Stimulated activated naive CD4-positive, alpha-beta T cell treated with Interleukin-2 at 50 U/mL for 16 hours (primary cell): ENCODE measurements at places on chromosomes 4 and X.

DNA sequence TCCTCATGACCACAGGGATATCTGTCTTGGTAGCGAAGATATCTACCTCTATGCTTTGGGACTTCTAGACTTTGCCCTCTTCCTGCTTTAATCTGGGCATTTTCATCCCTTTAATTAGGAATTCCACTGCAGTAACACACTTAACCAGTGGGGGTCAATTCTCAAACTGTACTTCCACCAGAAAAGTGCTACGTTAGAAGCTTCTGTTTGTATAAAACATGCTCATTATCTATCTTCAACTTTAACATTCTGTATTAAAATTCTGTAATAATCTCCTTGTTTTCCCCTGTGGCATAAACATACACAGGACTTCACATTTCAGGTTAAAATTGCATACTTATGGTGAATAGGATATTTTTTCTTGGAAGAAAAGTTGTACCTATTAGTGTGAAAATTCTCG, 105.6 kb downstream of the AMMECR1 start:
- DNase-seq: no peak

- no peak for DNase-seq
Observed at GRCh38 chrX:68203211-68203610, 230.1 kb downstream of the OPHN1 start.

DNA sequence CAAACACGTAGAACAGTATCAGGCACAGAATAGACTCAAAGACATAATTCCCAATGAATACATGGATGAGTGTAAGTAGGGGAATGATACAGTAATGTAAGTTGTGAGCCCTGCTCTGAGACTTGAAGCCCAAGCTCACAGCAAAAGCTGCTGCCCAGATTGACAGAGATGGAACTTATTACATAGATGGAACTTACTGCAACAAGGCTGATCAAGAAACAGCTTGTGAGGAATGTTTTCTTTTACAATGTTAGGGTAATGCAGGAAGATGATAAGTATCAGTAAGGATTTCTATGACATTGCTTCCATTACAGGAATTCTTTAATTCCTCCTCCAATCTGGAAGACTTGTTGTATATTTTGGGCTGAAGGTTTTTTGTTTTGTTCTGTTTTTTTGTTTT, 278.4 kb downstream of the IL15 start:
- no peak for DNase-seq

- DNase-seq: no peak
Observed at GRCh38 chr4:13920111-13920875, 292.8 kb upstream of the BOD1L1 start.

GRCh38 chr4:90537491-90537890, 410.3 kb downstream of the CCSER1 start:
- DNase-seq: no peak

DNA sequence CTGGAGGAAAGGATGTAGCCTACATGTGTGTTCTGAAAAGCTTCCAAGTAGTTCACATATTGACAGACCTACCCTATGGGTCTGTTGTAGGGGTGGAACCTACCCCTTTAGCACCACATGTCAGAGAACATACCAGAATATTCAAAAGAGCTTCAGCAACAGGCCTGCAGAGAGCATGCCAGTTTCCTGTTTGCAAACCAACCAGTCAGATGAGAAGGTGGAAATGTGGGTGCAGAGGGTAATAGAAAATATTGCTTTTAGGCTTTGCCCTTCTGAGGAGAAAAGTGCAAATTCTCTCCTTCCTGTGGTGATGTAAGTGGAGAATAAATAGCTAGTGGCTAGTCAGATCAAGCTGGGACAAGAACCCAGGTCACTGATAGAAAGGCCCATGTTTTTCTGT, 16.4 kb downstream of the INTS6L start:
- no peak for DNase-seq

DNA sequence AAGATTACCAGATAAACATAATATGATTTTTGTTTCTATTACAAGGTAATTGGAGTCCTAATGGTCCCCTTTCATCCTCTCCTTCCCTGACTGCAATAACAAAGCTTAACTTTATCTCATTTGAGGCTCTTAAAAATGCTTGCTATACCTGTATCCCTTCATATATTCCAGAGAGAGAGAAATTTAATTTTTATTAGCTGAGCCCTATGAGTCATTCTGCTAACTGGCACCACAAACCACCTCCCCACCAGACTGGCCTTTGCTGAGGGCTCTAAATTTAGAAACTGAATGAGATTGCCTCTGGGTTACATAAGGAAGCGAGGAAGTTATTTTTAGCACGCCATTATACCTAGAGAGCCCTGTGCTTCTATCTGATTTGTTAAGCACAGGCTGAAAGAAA, 27.4 kb downstream of the CBLL2 start:
- DNase-seq: no peak

DNA sequence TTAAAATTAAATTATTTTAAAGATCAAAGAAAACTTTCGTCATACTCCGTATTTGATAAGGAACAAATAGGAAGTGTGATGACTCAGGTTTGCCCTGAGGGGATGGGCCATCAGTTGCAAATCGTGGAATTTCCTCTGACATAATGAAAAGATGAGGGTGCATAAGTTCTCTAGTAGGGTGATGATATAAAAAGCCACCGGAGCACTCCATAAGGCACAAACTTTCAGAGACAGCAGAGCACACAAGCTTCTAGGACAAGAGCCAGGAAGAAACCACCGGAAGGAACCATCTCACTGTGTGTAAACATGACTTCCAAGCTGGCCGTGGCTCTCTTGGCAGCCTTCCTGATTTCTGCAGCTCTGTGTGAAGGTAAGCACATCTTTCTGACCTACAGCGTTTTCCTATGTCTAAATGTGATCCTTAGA, at the start of gene CXCL8:
TSS of gene CXCL8 (plus strand) at position 217 of the 426 bp plus-strand sequence. CDS start at position 307, 90 bp downstream.
- DNase-seq: no peak

- DNase-seq: no peak
Observed at GRCh38 chr4:2064276-2064991, 5.3 kb downstream of the NAT8L start.

DNA sequence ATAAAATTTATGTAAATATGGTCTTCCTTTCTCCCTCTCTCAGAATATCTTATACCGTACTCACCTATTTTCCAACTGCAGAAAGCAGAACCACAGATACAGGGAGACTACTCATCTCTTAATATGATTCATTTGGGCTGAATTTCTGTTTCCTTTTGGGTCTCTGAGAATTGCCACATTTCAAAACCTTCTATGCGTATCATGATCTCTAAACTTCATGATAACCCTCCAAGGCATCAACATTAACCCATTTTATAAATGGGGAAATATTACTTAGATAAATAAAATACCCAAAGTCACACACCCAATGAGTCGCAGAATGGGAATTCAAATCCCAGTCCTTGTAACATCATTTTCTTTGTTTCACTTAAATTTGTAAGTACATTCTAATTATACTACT, 16.6 kb upstream of the PRDM8 start:
- no peak for DNase-seq

GRCh38 chr4:1928356-1929239, 57.4 kb downstream of the NSD2 start:
- DNase-seq: no peak

GRCh38 chr4:153611679-153612078, 72.4 kb upstream of the TLR2 start:
- no peak for DNase-seq

DNA sequence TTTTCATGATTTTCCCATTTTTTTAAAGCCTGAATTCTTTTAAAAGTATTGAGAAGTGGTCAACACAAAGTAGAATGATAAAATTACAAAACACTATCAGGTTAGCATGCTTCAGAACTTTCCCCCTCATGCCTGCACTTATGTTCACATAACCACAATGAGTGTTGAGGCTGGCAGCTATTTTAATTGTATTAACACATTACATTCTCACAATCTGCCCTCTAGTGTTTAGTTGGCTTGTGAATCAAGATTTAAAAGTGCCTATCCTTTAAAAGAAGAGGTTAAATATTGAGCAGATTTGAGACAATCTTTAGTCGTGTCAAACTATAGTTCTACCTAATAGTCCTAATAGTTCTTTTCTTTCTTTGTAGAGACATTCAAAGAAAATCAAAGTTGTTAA, 93.6 kb upstream of the NAP1L5 start:
- no peak for DNase-seq

DNA sequence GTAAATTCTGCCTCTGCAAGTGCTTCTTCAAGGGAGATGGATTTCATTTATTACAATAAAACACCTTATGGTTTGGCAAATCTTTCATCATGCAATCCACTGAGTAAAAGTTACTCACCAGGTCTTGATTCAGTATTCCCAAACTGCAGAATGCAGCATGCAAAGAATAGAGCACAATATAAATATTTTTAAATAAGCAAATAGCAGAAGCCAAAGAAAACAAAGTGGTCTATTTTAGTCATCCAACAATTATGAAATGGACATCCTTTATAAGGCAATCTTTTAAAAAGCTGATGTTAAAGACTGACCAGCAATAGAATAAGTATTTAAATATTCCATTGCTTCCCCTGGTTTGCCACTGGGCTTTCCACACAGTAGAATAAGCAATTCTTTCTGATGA, 59.5 kb downstream of the SLC39A8 start:
- DNase-seq: no peak

GRCh38 chr4:137390707-137391106, 141.6 kb downstream of the PCDH18 start:
- DNase-seq: no peak

DNA sequence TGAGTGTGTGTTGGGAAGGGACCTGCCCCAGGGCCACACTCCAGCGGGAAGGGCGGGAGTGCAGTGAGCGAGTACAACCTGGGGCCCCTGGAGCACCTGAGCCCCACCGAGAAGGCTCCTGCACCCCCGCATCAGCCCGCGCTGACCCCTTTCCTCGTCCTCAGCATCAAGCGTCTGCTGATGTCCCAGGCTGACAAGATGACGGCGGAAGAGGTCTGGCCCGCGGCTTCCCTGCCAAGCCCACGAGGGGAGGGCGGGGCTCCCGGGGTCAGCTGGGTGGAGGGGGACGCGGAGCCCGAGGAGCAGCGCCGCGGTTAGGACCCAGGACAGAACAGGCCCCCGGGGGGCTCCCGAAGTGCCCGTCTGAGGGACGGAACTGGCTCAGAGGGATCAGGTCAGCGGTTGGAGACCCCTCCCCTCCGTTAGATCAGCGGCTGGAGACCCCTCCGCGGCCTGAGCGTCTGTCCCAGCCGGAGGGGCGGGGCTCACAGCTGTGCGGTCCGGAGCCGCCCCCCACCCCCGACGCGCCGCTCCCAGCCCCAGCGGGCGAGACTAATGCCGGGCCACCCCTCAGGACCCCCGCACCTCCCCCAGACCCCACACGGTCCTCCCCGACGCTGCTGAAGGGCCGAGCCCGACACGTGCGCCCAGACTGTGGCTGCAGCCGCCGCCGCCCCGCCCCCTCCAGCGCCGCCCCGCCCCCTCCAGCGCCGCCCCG, 6.7 kb downstream of the MYL5 start:
- DNase-seq: peak; percentile 47

GRCh38 chr4:40114206-40114605, 57.6 kb downstream of the N4BP2 start:
- DNase-seq: no peak

DNA sequence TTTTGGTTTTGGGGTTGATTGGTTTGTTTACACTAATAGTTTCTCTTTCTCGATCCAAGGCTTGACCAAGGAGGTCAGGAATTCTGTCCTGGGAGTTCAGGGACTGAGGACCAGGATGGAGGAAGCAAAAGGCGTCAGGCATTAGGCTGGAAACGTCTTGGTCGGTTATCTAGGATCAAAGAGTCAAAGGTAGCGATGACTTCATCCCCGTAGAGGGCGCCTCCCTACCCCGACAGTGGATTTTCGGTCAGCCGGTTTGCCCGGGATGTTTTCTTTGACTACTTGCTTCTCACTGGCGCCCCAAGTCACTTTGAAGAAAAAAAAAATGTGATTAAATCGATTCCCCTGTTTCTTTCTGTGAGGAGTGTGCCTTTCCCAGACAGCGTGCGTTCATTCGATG, 980 bp upstream of the FHDC1 start:
- no peak for DNase-seq

DNA sequence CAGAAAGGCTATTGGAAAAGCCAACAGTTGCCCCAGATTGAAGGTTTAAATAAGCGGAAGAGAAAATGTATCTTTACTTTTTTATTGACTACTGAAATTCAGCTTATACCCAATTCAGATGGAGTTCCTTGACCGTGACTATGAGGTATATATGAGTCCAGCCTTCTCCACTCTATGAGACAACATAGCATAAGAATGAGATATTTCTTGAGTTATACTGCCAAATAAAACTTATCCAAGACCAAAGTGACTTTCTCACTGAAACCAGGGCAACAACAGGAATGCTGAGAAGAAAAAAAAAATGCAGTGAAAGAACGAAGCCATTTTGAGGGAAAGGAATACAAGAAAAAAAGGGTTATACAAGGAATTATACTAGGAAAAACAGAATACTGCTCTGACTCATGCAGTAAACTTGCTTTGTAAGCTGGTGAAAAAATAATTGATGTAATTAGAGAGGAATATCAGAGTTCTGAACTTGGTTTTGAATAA, 16.3 kb upstream of the PDK3 start:
- DNase-seq: no peak

DNA sequence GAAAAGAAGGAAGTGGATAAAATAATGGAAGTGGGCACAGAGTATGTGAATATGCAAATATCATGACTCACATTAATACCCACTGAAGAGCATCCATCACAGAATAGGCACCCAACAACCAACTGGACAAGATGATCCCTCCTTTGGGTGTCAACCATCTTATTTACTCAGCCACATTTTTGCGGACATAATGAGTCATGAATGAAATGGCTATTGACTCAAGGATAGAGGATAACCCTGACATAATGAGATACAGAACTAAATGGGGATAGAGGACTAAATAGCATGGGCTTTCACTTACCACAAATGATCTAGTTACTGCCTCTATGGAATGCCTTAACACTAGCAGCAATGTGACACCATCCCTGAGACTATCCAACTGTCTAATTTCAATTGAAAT, 224.7 kb downstream of the ANTXR2 start:
- no peak for DNase-seq

DNA sequence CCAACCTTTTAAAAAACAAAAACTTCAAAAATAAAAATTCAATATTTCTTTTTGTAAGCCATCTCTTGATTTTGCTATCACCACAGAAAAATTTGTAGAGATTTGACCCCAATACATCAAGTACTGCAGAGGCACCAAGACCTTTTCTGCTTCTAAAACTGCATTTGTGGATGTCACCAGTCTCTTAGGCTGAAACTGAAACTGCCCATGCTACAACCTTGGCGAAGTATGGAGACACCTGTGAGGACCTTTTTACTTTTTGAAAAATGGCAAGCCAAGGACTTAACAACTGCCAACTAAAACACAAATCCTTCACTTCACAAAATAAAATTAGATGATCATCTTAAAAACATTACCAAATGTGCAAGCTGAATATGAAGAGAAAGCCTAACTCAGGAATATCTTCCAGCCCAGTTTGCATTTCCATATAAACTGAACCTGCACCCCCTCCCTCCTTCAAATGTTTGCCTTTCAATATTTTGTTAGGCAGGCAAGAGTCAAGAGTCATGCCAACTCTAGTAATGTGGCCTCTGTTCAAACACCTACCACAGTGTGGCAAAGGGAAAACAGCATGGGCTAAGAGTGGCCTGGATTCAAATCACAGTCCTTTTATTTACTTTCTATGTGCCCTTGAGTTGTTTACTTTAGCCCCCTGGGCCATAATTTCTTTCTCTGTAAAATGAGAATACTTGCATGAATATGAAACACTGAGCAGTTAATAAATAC, 389.4 kb downstream of the OPHN1 start:
- DNase-seq: no peak
